Spinal cord (tissue), 10 donors: ENCODE measurements at places on chromosomes 7 and 10. TPM values are rescaled to one million over a fixed set of nuclear protein-coding genes. Genes with fewer than 3 reads are reported as not detected.

The GHRHR gene
- total RNA-seq = 2.7 TPM

GRCh38 chr10:43196131-43196980 lies 58.1 kb downstream of the CSGALNACT2 start:
- no peak for DNase-seq

- DNase-seq = no peak
Measured at GRCh38 chr7:158576050-158576762, 11.4 kb downstream of the PTPRN2 start.

The CHST15 gene
- 32.7 TPM for total RNA-seq

DNA sequence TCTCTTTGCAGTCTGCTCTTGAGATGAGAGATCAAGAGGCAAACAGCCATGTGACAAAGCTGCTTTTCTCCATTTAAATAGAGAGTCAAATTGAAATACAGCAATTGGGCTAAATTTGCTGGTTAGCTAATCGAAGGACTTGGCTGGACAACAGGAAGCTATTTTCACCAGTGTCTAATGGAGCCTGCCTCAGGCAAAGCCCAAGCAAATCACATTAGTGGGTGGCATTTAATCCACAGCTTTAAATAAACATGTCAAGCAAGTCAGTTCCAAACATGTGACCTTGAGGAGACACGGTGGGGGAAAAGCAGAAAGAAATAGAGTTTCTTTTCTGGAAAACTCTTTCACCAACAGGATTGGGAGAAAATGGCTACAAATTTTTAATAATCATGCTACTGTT lies 180.5 kb upstream of the AOAH start:
- DNase-seq = no peak

The CYP3A5 gene
- 8.4 TPM for total RNA-seq

GRCh38 chr7:37467002-37467401 lies 18.3 kb upstream of the ELMO1 start:
- no peak for DNase-seq

GRCh38 chr10:61635932-61636331 lies 26.8 kb upstream of the CABCOCO1 start:
- no peak for DNase-seq

- no peak for DNase-seq
Measured at GRCh38 chr7:149245244-149245643, 5.8 kb downstream of the ZNF212 start.

DNA sequence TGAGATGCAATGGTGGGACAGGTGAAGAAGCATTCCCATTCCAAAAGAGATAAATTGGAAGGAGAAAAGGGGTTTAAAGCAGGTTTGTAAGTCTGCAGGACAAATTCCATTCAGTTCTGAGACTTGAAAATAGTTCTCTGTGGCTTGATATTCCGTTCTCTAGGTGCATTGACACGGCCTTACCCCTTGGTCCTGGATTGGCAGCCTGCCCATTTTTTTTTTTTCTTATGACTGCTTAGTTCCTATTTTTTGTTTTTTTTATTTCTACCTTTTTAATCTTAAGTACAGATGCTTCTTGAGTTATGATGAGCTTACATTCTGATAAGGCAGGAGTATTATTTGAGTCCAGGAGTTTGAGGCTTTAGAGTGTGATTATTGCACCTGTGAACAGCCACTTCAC lies 70.6 kb downstream of the MLLT10 start:
- no peak for DNase-seq

DNA sequence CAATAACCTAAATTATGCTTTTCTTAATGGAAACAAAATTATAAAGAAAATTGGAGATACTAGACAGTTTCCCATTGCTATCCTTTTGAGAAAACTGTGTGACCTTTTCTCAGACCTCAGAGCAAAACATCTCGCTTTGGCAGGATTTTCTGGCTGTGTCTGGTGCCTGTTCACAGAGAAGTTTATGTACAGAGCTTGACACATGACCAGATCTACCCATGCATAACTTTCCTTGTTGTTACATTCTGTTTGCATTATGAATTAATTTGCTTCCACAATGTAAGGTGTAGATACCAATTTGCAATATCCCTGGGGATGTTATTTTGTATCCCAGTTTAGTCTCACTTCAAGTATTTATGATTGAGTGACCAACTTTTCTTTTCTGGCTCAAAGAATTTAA lies 565.0 kb downstream of the XPNPEP1 start:
- no peak for DNase-seq
